ENCODE measurements at places on chromosomes 4 and X. TPM values are rescaled to one million over a fixed set of nuclear protein-coding genes. Genes with fewer than 3 reads are reported as not detected.

DTHD1 gene
- total RNA-seq: not detected

BMX gene
- 11.1 TPM for total RNA-seq

KLHL13 gene
- total RNA-seq: 3.6 TPM

POU3F4 gene
- not detected for total RNA-seq

PABPC1L2B gene
- not detected for total RNA-seq

NSG1 gene
- 0.75 TPM for total RNA-seq

PCDH11X gene
- total RNA-seq: 0.04 TPM

PGRMC2 gene
- total RNA-seq: 23.2 TPM

LINC00632 gene
- not detected for total RNA-seq

NEUROG2 gene
- total RNA-seq: 9.6 TPM

EDA2R gene
- not detected for total RNA-seq

TRIM75 gene
- not detected for total RNA-seq

LRIT3 gene
- total RNA-seq: 0.19 TPM

ANTXR2 gene
- total RNA-seq: not detected

TMEM128 gene
- total RNA-seq: 13.1 TPM

CXCL10 gene
- not detected for total RNA-seq

ASB5 gene
- total RNA-seq: not detected

KLKB1 gene
- total RNA-seq: 1.9 TPM

SMIM31 gene
- total RNA-seq: not detected

MAGEE2 gene
- not detected for total RNA-seq
